ENCODE measurements at places on chromosomes 16 and 17.

- DNase-seq: peak; percentile 73
These were observed 829 bp downstream of the PITPNM3 start for GRCh38 chr17:6555331-6556120.

- no peak for DNase-seq
These were observed 5.2 kb downstream of the SLFN11 start for GRCh38 chr17:35368081-35368830.

DNA sequence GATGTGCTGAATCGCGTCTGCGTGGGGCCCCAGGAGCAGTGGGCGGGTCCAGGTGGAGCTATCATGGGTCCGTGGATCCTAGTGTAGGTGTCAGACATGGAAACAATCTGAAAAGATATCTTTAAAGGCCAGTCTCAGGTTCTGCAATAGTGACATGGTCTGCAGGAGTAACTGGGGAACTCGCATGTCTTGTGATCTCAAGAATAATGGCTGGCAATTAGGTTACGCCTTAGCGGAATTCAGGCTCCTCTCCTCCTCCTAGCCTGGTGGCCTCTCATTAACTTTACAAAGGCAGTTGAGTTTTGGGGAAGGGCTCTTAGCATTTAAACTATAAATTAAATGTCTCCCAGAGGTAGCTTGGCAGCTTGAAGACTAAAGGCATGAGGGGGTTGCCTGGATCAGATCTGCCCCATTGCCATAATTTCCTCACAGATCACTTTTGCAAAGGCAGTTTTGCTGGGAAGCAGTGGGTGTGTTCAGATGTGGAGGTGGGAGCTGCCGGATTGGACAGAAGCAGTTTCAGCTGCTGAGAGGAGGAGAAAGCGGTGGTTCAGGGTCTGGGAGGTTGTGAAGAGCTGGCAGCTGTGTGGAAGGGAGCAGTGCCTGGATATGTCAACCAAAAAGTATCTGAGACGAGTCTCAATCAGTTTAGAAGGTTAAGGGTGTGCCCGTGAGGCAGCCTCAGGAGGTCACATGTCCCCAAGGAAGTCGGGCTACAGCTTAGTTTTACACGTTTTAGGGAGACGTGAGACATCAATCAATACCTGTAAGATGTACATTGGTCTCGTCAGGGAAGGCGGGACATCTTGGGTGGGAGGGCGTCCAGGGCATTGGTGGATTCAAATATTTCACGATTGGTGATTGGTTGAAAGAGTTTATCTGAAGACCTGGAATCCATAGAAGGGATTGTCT, 2.7 kb downstream of the TBCD start:
- DNase-seq: peak; percentile 84

DNA sequence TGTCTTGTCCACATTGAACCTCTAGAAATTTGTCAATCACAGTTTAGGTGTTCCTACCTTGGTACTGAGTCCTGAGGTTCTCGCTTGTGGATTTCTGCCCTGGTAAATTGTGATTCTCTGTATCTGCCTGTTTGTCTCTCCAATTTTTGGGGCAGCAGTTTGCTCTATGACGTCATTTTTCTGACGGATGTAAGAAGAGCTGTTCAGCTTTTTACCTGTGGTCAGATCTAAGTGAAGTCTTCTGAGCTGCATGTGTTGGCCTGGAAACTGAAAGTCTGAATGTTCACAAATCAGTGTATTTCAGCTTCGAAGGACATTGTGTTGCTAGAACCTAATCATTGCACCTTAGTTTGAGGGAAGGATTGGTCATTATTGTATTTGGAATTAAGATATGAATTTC, 63.4 kb downstream of the BCAS3 start:
- no peak for DNase-seq

GRCh38 chr16:49740256-49740655, 115.7 kb downstream of the ZNF423 start:
- DNase-seq: no peak

DNA sequence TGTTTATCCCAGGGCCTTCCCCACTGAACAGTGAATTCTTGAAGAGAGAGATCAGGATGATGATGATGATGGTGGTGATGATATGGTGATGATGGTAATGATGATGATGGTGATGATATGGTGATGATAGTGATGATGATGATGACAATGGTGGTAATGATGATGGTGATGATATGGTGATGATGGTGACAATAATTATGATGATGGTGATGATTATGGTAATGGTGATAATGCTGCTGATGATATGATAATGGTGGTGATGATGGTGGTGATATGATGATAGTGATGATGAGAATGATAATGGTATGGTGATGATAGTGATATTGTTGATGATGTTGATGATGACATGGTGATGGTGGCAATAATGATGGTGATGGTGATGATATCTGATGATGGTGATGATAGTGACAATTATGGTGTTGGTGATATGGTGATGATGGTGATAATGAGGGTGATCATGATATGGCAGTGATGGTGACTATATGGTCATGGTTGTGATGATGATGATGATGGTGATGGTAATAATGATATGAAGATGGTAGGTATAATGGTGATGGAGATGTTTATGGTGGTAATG, 99.9 kb downstream of the HAPSTR1 start:
- no peak for DNase-seq

DNA sequence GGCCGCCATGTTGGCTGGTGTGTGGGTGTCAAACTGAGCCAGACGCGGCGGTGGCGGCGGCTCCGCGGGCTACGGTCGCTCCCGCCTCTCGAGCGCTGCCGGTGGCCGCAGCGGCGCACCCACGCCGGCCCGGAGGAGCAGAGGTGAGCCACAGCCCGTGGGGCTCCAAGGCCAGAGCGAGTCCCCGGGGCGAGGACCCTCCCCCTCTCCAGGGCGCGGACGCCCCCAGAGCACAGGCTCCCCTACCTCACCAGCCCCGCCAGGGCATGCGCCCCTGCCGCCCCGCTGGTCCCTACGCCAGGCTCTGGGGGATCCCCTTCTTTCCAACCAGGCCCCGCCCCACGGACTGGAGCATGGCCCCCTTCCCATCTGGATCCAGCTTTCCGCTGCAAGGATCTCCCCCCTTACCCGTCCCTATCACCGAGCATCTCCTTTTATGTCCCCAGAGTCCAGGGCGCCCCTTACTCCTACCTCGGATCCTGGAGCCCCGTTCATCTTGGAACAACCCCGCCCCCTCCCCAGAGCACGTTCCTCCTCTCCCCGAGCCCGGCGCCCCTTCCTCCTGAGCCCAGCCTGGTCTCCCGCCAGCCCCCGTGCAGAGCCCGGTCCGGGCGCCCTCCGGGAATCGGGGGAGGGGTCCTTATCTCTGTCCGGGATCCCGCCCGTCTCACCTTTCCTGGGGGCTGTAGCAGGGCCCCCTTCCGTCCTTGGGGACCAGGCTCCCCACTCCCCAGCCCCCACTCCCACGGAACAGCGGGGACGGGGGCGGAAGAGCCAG, 412 bp downstream of the EPN2 start:
- DNase-seq: no peak

DNA sequence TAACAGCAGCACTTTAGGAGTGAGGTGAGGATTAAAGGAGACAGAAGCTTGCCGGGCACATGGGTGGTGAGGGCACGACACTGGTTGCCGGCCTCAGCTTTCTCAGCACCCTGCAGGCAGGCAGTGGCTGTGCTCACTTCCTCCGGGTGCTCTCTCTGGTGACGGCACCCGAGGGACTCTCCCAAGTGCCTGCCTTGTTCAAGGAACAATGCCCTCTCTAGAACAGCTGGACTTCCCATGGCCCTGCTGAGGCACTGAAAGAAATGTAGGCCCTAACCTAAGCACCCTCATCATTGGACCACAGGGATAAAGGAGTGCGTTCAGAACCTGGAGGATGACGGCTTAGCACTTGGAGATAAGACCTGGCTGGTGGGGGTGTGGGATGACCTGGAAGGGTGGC, 72.7 kb downstream of the N4BP1 start:
- peak; percentile 29 for DNase-seq

GRCh38 chr17:69250641-69251040, 22.0 kb upstream of the ABCA10 start:
- DNase-seq: no peak

- no peak for DNase-seq
These were observed 601 bp downstream of the CDH15 start for GRCh38 chr16:89172171-89172527.

DNA sequence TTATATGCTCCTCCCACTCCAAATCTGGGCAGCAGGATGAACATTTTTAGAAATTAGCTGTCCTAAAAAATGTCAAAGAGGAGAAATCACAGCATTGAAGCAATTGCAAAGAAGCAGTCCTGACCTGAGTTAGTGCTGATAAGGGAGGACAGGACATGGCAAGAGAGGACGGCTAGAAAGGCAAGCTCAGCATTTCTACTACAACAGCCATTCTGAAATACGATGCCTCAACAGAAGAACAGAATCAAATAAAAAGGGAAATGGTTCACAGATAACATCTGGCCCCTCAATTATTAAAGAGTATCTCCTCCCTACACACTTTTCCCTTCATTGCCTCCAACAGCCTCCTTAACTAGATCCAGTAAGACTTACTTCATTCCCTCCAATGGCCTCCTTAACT, 18.3 kb downstream of the VPS53 start:
- no peak for DNase-seq

GRCh38 chr16:13839577-13839976, 80.4 kb upstream of the ERCC4 start:
- no peak for DNase-seq

GRCh38 chr17:65219124-65219523, 82.0 kb downstream of the RGS9 start:
- no peak for DNase-seq

DNA sequence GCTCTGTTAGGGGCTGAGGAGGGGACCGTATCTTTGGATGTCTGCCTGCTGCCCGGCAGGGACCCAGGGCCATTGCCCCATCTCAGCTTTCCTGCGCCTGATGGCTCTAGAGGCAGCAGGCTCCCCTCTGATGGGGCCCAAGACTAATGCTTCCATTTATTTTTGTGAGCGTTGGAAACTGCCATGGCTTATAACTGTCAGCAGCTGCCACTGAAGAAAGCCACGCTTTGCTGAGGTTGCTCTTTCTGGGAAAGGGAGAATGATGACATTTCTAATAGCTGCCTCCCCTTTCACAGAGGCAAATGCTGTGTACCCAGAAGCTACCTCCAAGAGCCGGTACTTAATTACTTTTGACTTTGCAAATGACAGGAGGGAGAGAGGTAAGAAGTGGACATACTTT, 103.8 kb downstream of the HAPSTR1 start:
- no peak for DNase-seq

DNA sequence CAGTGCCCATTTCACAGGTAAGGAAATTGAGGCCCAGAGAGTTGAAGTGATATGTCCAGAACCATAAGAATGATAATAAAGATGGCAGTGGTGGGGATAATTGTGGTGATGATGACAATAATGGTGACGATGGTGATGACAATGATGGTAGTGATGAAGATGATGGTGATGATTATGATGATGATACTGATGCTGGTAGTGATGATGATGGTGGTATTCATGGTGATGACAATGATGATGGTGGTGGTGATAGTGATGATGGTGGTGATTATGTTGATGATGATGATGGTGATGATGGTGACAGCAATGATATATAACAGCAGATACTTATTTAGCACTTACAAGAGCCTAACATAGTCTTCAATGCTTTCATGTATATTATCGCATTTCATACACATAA, 18.1 kb upstream of the TMEM132E start:
- DNase-seq: no peak

DNA sequence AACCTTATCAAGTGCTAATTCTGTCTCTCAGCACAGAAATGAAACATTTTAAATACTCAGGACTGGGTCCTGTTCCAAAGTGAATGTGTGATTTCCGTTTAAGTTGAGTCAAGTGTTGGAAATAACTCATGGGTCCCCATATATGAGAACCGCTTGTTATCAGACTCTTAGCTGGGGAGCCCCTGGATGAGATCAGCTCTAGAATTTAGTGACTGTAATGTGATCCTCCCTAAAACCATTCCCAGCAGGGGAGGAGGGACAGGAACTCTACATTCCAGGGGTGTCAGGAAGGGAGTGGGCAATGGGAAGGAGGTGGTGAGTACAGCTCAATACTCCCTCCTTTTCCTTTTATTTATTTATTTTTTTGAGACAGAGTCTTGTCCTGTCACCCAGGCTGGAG, 37.5 kb downstream of the OTOA start:
- DNase-seq: no peak

GRCh38 chr16:89522287-89522686, 14.1 kb downstream of the SPG7 start:
- no peak for DNase-seq

DNA sequence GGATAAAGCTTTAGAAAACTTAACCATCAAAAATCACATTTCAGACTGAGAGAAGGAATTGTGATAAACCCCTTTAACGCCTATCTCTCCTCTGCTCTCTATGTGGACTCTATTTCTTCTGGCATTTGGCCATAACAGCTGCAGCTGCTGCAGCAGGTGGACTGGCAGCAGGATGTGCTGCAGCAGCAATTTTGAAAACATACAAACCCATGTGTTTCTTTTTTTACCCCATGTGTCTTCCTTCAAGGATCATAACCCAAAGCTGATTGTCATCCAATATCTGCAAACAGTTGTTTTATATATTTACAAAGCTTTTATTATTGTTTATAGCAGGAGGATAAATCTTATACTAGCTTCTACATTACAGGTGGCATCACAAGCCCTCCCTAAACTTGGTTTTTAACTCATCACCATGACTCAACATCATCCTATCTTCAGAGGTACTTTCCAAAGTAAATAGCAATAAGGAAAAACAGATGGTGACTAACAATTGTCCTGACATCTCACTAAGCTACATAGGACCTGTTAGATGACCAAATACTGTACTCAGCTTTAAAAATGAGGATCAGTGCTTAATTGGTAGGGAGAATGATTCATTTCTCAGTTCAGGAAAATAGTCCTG, 14.5 kb upstream of the KRTAP9-2 start:
- DNase-seq: peak; percentile 80

All from epithelial cell of esophagus (primary cell).